Sigmoid colon (tissue), 7 donors: ENCODE measurements at places on chromosomes 16 and 17. TPM values are rescaled to one million over a fixed set of nuclear protein-coding genes. Genes with fewer than 3 reads are reported as not detected.

DNA sequence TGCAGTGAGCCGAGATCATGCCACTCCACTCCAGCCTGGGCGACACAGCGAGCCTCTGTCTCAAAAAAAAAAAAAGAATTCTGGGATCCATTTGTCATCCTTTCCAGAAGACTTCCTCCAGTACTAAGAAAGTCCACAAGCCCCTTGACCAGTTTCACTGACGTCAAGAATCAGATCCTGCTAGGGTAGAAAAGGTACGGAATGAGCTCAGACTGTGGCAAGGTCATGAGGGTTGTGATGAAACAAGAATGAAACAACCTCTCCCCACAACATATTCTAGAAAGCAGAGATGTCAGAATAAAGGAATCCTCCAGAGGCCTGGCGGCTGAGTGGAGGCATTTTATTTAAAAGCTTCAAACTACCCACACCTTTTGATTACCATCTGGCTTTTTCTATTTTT, 29.9 kb downstream of the TRAF4 start:
- H3K4me1 ChIP-seq = no peaks in the 10 kb centered on the region
- H3K27me3 ChIP-seq = no peaks in the 10 kb centered on the region
- H3K27ac ChIP-seq = no peak overlapping the region
- no peaks in the 10 kb centered on the region for H3K36me3 ChIP-seq
- no peak for DNase-seq

GRCh38 chr16:4489030-4489429, 12.8 kb downstream of the HMOX2 start:
- DNase-seq = no peak
- H3K4me1 ChIP-seq = no peaks in the 10 kb centered on the region
- no peaks in the 10 kb centered on the region for H3K36me3 ChIP-seq
- H3K4me3 ChIP-seq = no peak overlapping the region
- H3K27ac ChIP-seq = no peak overlapping the region

GRCh38 chr16:79595931-79596450, 4.5 kb downstream of the MAF start:
- H3K27ac ChIP-seq = peak overlapping the region; percentile 77
- H3K27me3 ChIP-seq = no peaks in the 10 kb centered on the region
- peaks cover 12% of the 10 kb centered on the region for H3K4me1 ChIP-seq

DNA sequence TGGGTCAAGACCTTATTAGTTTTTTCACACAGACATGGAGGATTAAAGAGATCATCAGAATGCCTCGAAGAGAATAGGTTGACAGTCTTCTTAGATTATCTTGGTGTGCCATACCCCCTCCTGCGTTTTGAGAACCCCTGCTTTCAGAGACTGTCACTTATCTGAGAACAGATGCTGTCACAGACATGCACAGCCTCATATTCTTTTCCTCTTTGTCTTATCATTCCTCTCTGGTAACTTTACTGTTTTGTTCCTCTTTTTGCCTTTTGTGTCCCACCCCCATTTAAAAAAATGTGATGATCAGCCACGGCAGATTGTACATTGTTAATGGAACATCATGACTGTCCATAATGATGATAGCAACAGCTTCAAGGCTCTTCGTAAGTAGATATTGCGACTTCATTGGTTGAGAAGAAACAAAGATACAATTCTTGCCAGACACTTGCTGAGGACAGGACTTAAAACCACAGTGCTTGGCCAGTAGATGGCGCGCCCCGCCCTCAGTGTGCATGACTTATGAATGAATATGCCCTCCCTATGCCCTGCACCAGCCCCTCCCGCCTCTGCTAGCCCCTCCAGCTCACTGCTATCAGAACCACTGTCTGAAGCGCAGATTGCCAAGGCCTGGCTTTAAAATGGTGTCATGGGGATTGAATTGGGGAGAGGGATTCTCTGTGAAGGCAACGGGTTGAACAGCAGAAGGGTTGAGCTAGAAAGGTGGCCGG, 2.6 kb upstream of the PITPNC1 start:
- H3K27ac ChIP-seq = no peak overlapping the region
- H3K4me1 ChIP-seq = peaks cover 20% of the 10 kb centered on the region
- no peak overlapping the region for H3K4me3 ChIP-seq
- H3K27me3 ChIP-seq = no peaks in the 10 kb centered on the region

DNA sequence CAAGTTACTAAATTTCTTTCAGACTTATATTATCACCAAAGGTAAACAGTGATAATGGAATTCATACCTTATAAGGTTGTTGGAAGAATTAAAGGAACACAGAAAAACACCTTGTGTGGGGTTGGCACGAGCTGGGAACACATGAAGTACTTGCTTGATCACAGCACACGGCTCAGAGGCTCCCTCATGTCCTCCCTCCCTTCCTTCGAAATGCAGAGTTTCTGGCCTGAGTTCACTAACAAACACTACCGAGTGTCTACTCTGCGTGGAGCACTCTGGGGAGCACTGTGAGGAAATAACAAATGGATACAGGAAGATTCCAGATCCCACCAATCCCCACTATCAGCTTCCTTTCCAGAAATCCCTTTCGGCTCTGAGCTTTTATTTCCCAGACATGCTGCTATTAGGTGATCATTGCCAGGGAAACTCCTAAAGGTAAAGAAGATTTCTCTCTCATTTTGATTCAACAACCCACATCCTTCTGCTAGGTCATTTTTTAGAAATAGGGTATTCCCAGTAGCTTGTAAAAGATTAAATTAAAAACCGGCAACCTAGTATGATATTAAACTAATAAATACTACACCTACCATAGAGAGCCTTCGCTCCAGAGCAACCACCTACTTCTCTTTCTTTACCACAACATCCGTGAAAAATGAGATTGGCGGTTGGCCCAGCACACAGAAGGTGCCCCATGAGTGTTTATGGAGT, 6.1 kb upstream of the HNF1B start:
- no peaks in the 10 kb centered on the region for H3K36me3 ChIP-seq
- no peaks in the 10 kb centered on the region for H3K4me1 ChIP-seq
- H3K27me3 ChIP-seq = peaks cover 43% of the 10 kb centered on the region
- H3K27ac ChIP-seq = no peak overlapping the region
- DNase-seq = no peak

GRCh38 chr17:50697663-50698272, 9.9 kb downstream of the ANKRD40 start:
- no peak overlapping the region for H3K4me3 ChIP-seq
- H3K36me3 ChIP-seq = peaks cover 59% of the 10 kb centered on the region
- peaks cover 36% of the 10 kb centered on the region for H3K4me1 ChIP-seq
- no peaks in the 10 kb centered on the region for H3K27me3 ChIP-seq
- H3K27ac ChIP-seq = no peak overlapping the region
- no peak for DNase-seq

PDPK1 gene
- 32.2 TPM for total RNA-seq
